ENCODE measurements at places on chromosomes 7 and 10. TPM values are rescaled to one million over a fixed set of nuclear protein-coding genes. Genes with fewer than 3 reads are reported as not detected.

- DNase-seq = no peak
These were observed 255.5 kb upstream of the YAE1 start for GRCh38 chr7:39310699-39311098.

DNA sequence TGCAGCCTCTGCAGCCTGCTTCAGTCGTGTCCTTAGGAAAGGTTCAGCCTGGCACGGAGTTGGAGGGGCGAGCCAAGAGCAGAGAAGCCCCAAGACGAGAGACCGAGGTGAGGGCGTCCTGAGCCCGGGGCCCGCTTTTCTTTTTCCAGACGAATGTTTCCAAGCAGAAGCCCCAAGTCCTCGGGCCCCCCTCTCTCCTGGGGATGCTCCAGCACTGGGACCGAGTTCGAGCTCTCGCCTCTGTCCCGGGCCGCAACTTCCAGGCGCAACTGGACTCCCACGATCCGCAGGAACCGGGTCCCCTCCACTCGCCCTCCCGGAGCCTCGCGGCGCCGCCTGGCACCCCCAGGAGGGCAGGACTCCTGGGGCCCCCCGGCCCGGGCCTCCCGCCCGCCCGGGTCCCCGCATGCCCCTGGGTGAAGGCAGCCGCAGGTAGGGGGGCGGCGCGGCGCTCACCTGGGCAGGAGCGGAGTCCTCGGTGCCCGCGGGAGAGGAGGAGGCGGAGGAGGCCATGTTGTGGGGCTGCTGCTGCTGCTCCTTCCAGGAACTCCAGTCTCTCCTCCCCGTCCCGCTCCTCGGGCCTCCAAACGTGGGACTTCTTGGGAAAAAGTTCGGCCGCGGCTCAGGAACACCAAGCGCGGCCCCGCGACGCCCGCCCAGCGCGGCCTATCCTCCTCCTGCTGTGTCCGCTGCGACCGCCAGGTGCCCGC, 45.3 kb upstream of the CDK1 start:
- peak; percentile 47 for DNase-seq

- no peak for DNase-seq
These were observed 245.9 kb downstream of the MTERF1 start for GRCh38 chr7:91634485-91635177.

Gene EPHA1
- not detected for polyA plus RNA-seq

Gene CFTR
- not detected for polyA plus RNA-seq

Gene DPP6
- polyA plus RNA-seq = not detected
